NCI-H146 (cell line): ENCODE measurements at places on chromosomes 7 and 10.

- DNase-seq = no peak
Observed at GRCh38 chr10:75432176-75432575, 752 bp downstream of the LRMDA start.

- no peak for DNase-seq
Observed at GRCh38 chr7:99099499-99100077, 44.3 kb downstream of the SMURF1 start.

GRCh38 chr10:43226851-43227845 lies 39.7 kb downstream of the RASGEF1A start:
- no peak for DNase-seq

DNA sequence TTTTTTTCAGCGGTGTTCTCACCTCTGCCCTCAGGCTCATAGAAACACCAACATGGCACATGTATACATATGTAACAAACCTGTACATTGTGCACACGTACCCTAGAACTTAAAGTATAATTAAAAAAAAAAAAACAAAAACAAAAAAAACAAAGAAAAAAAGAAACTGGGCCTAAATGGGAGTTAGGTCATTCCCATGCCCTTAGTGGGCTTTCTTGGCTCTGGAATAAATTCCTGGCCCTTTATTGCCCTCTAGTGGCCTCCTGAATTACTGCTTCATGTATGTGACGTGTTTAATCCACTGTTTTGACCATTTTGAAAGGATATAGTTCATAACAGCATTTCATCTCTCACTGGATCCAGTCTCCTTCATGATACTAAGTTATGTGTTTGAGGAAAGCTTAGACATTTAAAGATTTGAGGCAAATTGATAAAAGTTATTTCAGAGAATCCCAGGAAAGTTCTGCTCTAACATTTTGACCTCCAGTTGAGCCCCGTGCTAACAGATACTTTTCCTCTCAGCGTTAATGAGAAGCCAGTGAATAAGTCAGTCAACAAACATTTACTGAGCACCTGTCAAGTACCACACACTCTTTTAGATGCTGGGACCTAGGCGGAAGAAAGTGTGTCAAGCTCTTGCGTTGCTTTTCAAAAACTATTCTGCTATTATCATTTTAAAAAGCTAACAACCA lies 54.7 kb upstream of the SYPL1 start:
- DNase-seq = peak; percentile 65

GRCh38 chr7:117767951-117768350 lies 105.3 kb downstream of the CTTNBP2 start:
- DNase-seq = no peak

DNA sequence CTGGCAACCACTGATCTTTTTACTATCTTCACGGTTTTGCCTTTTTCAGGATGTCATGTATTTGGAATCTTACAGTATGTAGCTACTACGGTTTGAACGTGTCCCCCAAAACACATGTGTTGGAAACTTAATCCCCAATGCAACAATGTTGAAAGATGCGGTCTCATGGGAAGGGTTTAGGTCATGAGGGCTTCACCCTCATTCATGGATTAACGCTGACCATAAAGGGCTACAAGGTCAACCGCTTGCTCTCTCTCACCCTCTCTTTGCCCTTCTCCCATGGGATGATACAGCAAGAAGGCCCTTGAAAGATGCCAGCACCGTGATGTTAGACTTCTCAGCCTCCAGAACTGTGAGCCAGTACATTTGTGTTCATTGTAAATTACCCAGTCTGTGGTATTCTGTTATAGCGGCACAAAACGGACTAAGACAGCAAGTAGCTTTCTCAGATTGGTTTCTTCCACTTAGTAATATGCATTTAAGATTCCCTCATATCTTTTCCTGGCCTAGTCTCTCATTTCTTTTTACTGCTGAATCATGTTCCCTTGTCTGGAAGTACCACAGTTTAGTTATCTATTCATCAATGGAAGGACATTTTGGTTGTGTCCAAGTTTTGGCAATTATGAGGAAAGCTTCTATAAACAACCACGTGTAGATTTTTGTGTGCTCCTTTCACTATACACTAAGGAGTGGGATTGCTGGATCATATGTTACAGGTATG lies 3.0 kb upstream of the CRYGN start:
- no peak for DNase-seq

DNA sequence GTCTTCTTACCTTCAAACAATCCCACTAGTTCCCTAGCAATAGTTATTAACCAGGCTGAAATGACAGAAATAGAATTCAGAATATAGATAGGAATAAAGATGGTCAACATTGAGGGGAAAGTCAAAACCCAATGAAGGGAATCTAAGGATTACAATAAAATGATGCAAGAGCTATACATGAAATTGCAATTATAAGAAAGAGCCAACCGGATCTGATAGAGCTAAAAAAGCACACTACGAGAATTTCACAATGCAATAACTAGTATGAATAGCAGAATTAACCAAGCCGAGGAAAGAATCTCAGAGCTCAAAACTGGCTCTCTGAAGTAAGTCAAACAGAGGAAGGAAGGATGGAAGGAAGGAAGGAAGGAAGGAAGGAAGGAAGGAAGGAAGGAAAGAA lies 288.7 kb upstream of the KCND2 start:
- no peak for DNase-seq

DNA sequence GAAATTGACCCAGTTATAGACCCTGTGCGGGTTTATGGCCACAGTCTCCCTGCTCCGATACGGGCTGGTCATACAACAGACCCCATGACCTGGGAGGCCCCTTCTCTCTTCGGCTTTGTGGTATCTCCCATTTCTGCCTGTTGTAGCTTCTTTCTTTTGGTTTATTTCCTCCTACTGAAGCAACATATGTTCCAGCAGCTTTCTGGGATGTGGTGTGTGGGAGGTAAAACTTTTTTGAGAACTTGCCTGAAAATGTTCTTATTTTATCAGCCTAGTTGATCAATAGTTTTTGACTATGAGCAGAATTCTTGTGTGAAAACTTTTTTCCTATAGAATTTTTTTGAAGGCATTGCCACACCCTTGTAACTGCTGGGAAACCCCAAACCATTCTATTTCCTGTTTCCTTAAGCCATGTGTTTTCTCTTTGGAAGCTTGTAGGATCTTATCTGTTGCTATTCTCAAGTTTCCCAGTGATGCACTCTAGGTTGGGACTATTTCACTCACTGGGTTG lies 80.0 kb downstream of the DAGLB start:
- no peak for DNase-seq

DNA sequence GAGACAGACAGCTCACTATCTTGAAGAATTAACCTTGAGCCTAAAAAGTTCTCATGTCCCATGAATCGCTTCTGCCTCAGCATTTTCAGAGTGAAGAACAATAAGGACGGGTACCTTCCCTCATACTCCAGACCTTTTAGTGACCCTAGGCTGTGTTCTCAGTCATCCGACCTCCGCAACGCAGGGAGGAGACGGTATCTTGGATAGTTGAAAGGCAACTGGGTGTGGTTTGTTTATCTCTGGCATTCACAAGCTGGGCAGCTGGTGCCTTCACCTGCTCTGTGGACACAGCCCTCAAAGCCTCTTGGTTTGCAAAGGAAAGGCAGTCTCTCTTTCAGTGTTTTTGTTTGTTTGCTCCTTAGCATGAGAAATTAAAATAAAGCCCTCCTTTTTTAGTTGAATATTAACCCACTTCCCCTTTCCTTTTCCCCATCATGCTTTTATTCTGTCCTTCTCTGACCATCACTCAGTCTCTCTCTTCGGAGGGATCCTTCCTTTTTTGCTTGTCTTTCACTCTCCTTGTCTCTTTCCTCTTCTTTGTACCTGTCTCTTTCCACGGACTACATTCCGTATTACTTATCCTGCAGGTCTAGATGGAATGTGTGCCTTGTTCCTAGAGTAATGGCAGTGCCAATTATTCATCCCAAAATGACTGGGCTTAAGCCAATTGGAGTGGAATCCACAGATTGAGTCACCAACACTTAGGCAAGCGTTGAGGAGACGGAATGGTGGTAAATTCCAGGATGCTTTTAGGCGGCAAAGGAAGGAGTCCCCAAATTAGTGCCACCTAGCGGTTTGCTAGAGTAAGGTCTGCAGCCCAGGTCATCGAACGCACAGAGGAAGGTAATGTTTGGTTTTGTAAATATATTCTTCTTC lies 45.8 kb downstream of the PRR15 start:
- DNase-seq = peak; percentile 93

GRCh38 chr10:86888585-86889381 lies 68.6 kb downstream of the MMRN2 start:
- DNase-seq = no peak

GRCh38 chr7:265998-266850 lies 23.7 kb upstream of the FOXL3 start:
- peak; percentile 8 for DNase-seq

GRCh38 chr7:64951250-64951848 lies 39.5 kb downstream of the ZNF117 start:
- DNase-seq = peak; percentile 52

DNA sequence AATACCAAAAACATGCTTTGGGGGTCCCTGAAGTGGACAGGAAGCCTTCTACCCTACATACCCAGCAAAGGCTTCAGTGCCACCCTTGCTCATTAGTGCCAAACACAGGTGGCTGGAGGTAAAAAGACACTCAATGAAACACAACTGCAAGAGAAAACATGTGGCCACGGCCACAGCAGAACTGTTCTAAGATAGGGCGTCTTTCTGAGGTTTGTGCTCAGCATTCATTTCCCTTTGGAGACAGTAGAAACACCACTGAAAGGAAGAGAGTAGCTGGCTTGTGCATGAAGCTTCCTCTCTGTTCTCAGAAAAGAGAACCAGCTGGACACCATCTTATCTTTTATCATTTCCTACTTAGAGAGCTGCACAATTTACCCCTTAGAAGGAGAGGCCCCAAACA lies 143.0 kb downstream of the PLXNA4 start:
- DNase-seq = no peak

DNA sequence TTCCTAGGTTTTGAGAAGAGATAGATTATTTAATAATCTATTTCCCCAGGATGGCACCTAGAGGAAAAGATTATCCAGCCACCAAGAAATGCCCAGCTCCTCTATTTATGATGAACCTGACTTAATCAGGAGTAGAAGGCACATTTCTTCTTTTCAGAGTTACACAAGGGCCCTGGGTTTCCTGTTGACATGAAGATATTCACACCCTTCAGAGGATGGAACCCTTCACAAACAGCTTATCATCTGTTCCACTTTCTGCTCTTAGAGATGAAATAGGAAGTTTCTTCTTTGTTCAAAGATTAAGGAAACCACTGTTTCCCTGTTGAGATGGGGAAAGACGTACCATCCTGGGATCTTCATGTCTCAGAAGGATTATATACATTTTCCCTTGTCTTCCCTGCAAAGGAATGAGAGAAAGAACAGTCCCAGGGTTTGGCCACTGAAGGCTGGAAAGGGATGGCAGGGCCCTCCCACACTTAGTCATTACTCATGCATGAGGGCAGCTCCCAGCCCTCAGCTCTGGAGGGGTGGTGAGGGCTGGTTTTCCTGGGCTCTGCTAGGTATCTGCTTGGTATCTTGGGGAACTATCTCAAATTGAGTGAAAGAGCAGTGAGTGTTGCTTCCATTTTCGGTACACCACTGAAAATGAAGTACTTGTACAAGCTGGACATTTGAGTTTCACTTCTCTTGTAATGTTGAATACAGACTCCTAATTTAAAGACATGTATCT lies 64.0 kb downstream of the MTPAP start:
- DNase-seq = no peak

- DNase-seq = no peak
Observed at GRCh38 chr10:67506757-67507091, 189.3 kb downstream of the CTNNA3 start.

- peak; percentile 30 for DNase-seq
Observed at GRCh38 chr7:156480671-156481070, 159.9 kb upstream of the RNF32 start.

DNA sequence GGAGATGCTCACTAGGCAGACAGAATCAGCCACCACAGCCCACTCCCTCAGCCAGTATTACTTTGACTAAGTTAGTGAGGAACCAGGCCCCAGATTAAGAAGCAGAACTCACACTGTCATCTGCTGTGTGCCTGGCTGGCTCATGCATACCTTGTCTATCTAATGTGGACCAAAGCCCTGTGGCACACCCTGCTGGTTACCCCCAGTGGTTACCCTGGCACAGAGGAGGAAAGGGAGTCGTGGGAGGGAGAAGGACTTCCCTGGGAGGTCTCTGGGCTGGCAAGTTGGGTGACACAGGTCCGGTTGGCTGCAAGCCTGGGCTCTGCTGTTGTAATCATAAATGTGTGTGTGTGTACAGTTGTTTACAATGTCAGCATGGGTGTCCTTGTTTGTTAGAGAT lies 7.5 kb upstream of the SH2D4B start:
- DNase-seq = no peak

- DNase-seq = no peak
Observed at GRCh38 chr10:42640610-42641229, 2.4 kb upstream of the ZNF33B start.

DNA sequence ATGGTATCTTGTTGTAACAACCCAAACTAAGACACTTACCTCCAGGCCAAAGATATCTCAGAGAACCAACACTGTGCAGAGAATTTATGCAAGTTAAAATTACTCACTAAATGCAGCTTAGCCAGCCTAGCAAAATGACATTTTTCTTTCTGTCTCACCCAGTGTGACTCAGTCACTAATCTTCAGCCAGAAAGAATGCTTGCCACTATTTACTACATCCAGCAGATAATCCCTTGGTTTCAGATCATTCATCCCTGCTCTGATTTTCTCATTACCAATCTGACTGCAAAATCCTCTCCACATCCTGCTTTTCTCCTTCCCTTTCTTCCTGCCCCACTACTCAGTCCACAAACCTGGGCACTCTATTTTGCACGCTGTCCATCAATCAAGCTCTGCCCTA lies 93.5 kb upstream of the NEBL start:
- no peak for DNase-seq

DNA sequence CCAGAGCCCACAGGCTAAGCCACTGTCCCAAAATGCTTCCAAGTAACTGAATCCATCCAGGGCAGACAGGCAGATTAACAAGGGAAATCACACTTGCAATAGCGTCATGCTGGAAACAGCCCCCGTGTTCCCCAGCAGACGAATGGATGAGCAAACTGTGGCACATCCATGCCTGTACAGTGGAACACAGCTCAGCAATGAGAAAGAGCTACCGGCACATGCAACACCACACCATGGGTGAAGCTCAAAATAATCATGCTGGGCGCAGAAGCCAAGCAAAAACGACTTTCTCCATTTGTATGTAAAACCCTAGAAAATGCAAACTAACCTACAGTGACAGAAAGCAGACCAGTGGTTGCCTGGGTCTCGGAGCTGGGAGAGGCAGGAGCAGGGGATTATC lies 153.1 kb downstream of the SLIT1 start:
- no peak for DNase-seq

DNA sequence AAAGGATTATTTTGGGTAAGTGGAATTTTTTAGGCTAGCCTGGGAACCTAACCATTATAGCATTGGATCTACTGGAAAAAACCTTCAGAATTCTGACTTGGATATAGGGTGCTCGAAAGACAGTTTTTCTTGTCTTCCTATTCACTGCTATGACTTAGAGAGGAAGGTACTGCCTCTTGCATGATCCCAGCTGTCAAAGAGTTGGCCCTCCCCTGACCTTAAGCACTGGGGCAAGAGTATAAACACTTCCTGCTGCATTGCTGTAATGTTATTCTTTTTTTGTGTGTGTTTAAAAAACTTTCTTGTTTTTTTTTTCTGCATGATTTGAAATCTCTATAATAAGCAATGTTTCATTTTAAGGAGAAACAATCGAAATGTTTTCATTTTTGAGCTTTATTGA lies 113.0 kb downstream of the LRMDA start:
- no peak for DNase-seq

- DNase-seq = no peak
Observed at GRCh38 chr7:10888861-10889260, 84.8 kb upstream of the PHF14 start.
